ENCODE measurements at places on chromosomes 3 and 15.

DNA sequence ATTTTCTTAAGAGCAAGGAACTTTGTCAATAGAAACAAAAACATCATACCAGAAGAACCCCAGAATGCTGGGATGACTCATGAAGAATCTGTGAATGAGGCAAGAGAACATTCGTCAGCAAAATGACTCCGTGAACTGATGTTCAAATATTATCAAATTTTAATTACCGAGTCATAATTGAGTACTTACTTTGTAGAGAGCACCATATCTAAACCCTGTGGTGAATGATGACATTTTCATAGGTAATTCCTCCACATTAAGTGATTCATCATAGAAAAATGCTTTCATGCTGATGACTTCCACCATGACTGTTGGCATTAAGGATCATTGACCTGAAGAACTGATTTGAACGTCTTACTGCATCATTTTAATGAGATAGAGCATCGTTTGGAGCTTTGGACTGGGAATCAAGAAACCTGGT is 56.3 kb downstream of the PPARG start:
- DNase-seq: no peak

DNA sequence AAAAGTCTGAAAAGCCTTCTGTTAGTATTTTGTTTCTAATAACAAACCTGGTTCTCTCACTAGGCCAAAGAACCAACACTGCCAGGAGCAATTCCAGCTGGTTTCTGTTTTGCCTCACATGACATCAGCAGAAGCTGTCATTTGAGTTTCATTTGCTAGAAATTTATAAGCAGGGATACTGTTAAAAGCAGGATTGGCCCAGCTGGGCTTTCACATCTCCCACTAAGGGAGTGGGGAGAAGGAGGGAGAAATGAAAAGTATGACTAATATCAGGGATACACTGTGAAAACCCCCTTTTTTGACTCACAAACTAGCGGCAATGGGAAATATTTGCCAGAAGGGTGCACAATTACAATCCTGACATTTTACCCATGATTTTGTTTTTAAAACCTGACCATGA is 5.3 kb downstream of the CCDC80 start:
- no peak for DNase-seq

DNA sequence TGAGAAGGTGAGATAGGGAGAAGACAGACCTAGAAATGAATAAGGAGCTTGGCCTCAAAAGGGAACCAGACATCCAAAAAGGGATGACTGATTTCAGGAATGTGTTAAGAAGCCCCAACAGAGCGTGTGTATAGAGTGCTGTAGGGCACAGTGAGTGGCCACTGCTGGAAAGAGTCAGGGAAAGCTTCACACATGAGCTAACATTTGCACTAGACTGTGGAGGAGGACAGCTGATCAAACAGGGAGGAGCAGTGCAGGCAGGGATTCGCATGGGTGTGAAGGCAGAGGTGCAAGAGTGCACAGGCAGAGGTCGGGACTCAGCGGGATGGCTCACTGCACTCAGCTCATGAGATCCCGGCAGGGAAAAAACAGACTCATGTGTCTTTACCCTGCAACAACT is 61.8 kb downstream of the NPTN start:
- no peak for DNase-seq

GRCh38 chr3:48472673-48472922 is 26.1 kb downstream of the ATRIP start:
- no peak for DNase-seq

DNA sequence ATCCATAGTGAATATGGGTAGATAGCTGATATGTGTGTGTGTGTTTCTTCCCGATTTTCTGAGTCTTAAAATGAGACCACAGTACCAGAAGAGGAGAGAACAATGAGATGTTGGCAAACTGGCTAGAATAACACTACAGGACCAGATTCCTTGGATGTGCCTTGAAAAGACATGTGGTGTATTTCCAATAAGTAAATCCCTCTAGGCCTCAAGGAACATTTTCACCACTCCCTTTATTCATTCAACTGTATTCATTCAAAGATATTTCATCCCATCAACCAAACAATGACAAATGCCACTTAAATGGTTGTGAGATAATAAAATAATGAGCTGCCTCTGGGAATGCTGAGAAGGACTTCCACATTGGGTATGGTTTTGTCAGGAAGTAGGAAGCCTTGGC is 8.7 kb upstream of the BNC1 start:
- no peak for DNase-seq

- no peak for DNase-seq
Observed at GRCh38 chr3:19348941-19349564, 200.7 kb downstream of the KCNH8 start.

DNA sequence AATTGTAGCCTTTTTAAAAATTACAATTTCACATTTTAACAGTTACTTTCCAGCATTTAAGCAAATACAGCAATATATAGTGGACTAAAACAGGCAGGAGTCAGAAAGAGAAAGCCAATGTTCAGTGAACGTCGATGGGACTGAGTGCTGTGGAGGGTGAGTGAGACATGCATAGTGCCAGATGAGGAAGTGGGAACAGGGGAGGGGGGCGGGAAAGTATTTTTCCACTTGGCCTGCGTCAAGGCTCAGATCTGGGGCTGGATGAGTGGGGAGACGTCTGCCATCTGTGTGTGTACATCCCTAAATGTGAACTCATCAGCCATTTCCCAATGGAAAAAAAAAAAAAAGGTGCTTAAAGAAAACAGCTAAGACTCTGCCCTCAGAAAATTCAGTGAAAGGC is 19.2 kb upstream of the RAD18 start:
- DNase-seq: no peak

DNA sequence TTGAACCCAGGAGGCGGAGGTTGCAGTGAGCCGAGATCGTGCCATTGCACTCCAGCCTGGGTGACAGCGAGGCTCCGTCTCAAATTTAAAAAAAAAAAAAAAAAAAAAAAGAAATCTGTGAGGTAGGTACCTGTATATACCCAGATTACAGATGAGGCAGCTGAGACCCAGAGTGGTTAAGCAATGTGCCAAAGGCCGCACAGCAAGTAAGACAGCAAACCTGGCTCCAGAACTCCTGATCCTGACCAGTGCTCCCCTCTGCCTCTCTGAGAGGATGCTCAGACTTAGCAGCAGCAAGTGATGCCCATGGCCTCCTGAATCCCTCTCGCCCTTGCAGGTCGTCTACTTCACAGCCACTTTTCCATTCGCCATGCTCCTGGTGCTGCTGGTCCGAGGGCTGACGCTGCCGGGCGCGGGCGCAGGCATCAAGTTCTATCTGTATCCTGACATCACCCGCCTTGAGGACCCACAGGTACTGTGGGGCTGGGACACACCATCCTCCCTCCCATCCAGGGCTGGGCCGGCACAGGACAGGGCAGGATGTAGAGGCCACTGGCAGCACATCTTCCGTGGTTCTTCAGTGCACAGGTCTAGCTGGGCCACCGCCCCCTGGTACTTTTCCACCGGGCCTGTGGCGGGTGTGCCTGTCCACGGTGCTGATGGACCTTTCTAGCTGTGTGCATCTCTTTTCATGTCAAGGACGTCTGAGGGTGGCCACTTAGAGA is 63.9 kb downstream of the SLC6A6 start:
- DNase-seq: no peak

GRCh38 chr3:149643963-149644362 is 13.9 kb downstream of the WWTR1 start:
- no peak for DNase-seq

DNA sequence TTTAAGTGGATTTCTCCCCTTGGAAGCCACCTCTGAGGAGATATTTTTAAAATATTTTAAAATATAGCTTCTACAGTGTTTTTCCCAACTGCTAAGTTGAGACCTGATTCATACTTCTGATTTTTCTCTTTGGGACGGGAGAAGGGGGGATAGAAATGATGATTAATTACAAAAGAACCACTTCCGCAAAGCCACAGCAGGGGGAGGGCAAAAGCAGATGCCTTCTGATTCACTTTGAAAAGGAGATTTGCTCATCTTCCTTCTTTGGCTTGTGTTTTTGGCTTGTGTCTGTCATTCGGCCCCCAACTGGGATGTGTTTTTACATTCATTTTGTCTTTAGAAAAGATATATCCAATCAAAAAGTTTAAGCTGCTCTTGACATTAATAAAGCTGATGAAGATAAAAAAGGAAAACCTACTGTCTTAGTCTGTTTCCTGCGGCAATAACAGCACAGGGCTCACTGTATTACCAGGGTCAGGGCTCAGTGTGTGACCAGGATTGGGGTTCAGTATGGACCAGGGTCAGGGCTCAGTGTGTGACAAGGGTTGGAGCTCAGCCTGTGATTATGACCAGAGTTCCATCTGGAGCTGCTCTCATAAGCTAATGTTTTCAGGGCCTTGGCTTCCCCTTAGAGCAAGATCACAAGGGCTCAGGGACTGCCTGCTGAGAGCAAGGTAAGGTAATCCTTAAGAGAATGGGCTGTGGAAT is 223.2 kb downstream of the MTHFS start:
- peak; percentile 14 for DNase-seq

GRCh38 chr3:160224256-160224655 is 966 bp upstream of the C3orf80 start:
- no peak for DNase-seq

- peak; percentile 81 for DNase-seq
Observed at GRCh38 chr15:70234256-70234905, 136.7 kb upstream of the TLE3 start.

- peak; percentile 86 for DNase-seq
Observed at GRCh38 chr3:176916777-176917176, 280.5 kb downstream of the TBL1XR1 start.

- DNase-seq: no peak
Observed at GRCh38 chr3:64327100-64327804, 102.0 kb upstream of the PRICKLE2 start.

- DNase-seq: peak; percentile 18
Observed at GRCh38 chr15:101357333-101357732, 62.3 kb upstream of the SNRPA1 start.

- no peak for DNase-seq
Observed at GRCh38 chr15:95826412-95827195, 503.9 kb upstream of the NR2F2 start.

DNA sequence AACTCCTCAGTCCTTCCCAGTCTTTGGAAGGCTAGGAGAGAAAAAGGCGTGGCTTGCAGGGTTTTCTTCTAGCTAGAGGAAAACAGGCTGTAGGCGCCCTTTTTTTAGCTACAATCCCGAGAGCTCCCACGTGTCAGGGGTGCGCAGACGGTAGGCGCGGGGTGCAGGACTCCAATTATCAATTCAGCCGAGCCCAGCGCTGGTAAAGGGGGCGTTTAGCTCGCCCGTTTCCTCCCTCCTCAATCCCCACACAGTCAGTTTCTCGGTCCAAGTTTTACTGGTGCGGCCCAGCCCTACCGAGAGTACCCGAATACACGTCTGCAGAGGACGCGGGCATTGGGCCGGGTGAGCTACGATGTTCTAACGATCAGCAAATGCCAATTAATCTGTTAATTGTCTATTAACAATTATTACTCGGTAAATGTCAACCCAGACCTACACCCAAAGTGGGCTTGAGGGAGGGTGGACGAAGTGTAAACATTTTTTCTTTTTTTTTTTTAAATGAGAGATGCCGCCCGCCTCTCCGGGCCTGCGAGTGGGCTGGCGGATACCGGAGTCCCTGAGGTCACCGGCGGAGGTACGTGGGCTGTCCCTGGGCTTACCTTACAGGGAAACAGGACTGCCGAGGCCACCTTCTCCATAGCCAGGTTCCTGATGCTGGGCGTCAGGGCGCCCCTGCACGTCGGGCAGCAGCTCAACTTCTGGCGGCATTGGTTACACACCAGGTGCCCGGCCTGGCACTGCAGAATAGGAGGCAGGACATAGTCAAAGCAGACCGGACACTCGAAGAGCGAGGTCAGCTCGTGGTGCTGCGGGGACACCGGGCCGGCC is 923 bp downstream of the SIAH2 start:
- DNase-seq: peak; percentile 58

DNA sequence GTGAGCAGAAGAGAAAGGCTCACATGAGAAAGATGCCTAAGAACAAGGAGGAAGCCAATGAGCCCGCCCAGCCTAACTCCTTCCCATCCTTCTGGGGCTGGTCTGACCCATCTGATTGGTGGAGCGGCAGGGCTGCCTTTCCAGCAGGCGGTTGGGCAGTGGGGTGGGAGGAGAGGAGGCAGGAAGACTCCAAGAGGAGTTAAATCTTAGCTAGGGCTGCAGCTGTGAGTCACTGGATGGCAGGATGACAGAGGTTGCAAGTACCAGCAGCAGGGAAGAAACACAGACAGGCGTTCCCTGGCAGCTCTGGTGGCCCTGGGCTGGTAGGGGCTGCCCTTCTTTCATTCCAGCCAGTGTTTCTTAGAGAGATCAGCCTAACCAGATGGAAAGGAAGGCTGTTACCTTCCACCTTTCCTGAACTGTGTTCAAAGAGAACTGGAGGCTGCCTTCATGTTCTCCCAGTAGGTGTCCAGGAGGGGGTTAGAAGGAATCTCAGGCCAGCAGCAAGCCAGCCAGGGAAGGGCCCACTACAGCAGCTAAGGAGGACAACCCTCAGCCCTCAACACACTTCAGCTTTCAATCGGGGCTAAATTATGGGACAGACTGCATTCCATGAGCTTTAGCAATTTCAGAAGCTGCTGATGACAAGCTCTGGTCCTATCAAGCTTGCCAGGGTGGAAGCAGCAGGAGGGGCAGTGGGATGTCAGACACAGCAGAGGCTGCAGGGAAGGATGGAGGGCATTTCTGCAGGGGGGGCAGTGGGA is 50.3 kb downstream of the CHSY1 start:
- DNase-seq: peak; percentile 89

- no peak for DNase-seq
Observed at GRCh38 chr3:161035711-161036110, 69.4 kb downstream of the B3GALNT1 start.

GRCh38 chr15:82128401-82129148 is 82.8 kb upstream of the MEX3B start:
- DNase-seq: no peak

DNA sequence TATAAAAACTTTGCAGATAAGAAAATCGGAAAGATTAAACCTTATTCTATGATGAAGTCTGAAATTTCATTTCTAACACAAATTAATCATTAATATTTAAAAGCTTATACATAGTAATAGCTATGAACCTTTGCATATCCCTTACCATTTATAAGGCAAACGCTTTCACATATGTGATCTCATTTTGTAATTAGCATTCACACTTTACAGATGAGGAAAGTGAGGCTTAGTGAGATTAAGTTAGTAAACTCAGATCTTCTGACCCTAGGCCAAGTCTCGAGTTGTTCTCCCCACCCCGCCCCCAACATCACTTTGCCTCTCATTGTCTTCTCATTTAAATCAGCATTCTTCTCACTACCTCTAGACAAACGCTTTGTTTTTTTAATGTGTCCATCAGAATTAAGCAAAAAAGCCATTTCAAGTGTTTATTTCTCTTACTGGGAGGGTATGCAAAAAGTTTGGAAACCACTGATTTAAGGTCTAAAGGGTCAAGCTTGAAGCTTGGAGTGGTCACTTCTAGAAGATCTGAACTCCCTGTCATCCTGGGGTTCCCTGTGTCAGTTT is 172.9 kb upstream of the BCL6 start:
- no peak for DNase-seq
